H9 (cell line): ENCODE measurements at places on chromosomes 3 and 15.
A peak's percentile ranks its signal among the peaks of the same experiment; 100 is the strongest.

DNA sequence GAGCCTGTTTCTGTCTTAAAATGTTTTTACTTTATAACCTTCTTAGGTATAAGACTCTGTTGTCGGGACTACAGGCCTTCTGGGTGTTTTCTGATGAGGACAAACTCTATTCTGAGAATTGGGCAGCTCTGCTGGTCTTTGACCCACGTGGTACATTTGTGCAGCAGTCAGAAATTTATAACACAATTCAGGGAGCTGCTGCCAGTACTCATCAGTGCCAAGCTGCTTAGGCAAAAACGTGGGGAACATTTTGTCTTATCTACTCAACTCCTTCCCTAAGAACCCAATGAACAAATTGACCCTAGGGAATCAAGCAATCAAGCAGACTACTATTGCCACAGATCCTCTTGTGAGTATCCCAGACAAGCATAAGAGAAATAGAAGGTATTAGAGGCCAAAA is 180.7 kb upstream of the PDZRN3 start:
- DNase-seq: no peak

GRCh38 chr15:88897456-88898194 is 2.3 kb upstream of the HAPLN3 start:
- no peak for DNase-seq

DNA sequence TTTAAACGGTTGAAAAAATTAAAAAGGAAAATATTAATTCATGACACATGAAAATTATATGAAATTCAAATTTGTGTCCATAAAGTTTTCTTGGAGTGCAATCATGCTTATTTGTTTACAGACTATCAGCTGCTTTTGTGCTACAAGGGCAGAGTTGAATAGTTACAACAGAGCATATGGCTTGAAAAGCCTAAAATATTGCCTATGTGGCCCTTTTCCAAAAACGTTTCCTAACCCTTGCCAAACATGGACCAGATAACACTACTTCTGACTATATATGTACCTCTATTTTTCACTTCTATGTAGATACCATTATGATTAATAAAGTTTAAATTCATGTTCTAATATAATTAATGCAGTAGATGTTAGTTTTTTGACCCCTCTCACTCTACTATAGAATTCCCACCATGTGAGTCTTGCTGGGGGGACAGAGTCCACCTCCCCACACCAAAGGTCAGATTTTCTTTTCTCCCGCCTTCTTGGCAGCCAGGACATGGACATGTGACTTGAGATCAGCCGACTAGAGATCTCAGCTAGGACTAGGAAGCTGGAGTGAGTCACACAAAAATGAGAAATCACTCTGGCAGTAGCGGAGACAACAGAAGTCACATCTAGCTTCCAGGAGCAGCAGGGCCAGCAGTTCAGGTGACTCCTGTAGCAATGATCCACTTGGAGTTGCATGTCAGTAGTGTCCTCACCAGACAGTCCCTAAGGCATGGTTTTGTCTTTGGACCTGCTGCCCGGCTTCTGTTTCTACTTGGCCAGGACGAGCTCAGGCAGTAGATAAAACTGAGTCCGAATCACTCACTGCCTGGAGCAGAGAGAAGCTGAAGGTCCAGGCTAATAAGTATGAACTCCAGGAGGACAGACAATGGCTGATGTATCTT is 22.4 kb downstream of the CIAO2A start:
- DNase-seq: no peak

GRCh38 chr15:43974852-43975251 is 148.1 kb downstream of the WDR76 start:
- no peak for DNase-seq

- DNase-seq: peak; percentile 79
Observed at GRCh38 chr3:126134219-126134975, 46.0 kb downstream of the ALDH1L1 start.

DNA sequence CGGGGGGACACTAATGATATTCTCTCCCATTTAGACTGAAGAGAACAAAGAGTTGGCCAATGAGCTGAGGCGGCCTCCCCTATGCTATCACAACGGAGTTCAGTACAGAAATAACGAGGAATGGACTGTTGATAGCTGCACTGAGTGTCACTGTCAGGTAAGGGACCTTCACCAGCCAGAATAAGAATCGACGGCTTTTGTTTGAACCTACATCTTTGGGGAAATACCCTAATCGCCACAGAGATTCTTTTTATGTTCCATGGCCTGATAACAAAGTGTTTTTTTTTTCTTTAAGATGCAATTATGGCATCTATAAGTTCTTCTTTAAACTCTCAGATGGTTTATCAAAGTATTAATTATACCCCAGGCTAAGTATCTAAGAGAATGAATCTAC is 3.4 kb downstream of the THBS1 start:
- DNase-seq: no peak

DNA sequence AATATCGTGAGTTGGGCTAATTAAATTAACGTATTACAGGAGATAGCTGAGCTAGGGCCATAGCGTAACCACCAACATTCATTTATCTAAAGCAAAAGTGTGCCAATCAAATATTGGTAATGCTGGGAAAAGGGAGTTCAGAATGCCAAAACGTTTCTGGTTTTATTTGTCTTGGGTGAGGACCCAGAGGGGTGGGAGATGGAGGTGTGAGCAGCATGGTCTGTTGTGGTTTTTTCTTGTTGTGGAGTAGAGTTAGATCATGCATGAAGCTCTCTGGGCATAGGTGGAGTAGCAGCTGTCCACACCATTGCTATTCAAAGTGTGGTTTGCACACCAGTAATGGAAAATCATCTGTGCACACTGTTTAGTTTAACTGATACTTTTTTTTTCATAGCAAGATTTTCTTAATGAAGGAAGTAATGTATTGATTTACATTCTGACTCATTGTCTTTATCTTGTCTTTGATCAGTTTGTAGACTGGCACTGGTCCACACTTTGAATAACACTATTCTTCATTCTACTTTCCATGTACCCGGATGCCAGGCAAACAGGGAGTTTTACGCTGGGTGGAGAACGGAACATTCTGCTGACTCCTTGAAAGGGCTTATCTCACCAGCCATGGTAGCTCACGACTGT is 50.8 kb upstream of the CRTC3 start:
- DNase-seq: no peak

GRCh38 chr3:107969994-107970819 is 120.6 kb downstream of the CD47 start:
- no peak for DNase-seq

DNA sequence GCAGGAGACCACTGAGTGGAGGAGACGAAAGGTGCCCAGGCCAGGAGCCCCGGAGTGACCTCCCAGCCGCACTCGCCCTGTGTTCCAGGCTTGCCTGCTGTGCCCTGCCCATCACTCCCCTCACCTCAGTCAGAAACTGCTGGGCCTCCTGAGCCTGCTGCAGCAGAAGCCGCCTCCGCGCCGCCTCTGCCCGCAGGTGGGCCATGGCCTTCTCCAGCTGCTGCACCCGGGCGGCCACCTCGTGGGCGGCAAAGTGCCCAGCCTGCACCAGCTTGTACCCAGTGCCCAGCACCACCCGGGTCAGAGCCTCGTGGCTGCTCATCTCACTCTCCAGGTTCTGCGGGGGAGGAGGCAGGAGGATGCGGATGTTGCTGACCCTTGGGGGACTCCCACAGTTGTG is 17.6 kb downstream of the PLA2G4B start:
- DNase-seq: no peak

GRCh38 chr3:45165497-45166283 is 19.5 kb upstream of the CDCP1 start:
- DNase-seq: no peak

- no peak for DNase-seq
Observed at GRCh38 chr3:13080591-13080990, 7.4 kb upstream of the IQSEC1 start.

DNA sequence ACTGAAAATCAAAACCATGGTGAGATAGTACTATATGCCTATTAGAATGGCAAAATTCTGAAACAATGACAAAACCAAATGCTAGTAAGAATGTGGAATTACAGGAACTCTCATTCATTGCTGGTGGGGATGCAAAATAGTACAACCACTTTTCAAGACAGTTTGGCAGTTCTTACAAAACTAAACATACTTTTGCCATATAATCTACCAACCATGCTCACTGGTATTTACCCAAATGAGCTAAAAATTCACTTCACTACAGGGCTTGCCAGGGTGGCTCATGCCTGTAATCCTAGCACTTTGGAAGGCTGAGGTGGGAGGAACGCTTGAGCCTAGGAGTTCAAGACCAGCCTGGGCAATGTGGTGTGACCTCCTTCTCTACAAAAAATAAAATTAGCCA is 40.0 kb downstream of the MYO9A start:
- no peak for DNase-seq

DNA sequence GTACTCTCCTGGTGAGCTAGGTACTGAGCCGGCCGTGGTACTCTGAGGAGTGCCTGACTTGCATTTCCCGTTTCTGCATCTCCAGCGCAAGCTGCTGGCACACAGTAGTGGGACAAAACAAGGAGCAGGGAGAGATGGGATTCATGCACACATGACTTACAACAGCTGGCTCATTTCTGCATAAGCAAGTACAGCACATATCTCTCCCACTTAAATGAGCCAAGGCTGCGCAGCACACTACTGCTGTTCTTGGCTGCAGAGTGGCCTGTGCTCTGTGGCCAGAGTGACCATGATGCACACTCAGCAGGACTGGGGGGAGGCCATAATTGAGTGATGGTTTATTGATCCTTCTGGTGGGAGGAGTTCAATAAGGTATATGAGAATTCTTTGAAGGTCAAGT is 59.2 kb upstream of the ABHD17C start:
- no peak for DNase-seq

GRCh38 chr15:28252831-28253230 is 69.1 kb downstream of the HERC2 start:
- DNase-seq: no peak

DNA sequence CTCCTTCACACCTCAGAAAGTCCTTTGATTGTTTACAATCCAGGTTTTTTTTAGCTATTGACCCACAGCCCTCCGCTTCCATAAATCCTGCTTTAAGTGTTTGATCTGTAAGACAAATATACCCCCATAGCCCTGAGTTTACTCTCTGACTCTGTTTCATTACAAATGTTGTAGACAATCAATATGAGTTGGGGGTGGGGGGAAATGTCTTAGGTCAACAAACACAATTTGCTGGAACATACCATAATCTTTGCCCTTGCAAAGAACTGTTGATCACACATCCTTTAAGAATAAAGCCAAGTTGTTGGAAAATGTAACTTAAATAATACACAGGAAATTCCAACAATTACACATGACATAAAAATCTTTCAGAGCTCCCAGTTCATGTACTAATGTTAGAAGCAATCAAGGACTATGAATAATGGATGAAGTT is 301.8 kb upstream of the SEMA6D start:
- DNase-seq: no peak

DNA sequence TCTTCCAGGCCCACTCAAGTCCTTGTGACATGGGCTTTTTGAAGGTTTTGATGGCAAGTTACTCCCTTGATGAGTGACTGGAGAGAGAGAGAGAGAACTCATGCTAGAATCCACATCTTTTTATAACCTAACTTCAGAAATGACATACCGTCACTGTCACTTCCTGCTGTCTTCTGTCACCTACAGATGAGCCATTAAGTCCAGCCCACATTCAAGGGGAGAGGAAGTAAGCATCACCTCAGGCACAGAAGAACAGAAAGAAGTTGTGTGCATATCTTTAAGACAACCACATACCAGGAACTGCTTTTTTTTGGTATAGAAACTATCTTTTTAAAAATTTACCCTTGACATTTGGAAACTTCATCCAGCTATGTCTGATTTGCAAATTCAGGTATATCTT is 16.6 kb upstream of the TXNRD3 start:
- DNase-seq: peak; percentile 20

GRCh38 chr3:160616716-160617115 is 51.3 kb upstream of the KPNA4 start:
- no peak for DNase-seq

- DNase-seq: no peak
Observed at GRCh38 chr3:3902161-3902560, 102.9 kb downstream of the LRRN1 start.

DNA sequence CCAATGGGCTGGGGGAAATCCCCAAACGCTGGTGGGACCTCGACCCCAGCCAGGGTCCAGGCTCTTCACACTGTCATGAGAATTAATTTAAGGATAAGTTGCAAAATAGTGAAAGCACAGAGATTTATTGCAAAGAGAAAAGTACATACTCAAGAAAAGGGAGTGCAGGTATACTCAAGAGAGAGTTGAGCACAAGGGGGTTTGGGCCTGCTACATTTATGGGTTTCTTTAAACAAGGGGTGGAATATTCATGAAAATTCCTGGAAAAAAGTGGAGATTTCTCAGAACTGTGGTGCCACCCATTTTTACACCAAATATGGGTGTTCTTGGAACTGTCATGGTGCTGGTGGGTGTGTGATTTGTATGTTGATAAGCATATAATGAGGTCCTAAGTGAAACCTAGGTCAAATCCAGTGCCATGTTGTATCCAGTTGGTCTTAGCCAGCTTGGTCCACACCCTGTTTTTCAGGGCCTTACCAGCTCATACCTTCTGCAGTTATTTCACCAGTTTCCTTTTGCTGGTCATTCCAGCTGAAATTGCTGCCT is 32.6 kb upstream of the NEO1 start:
- no peak for DNase-seq

GRCh38 chr15:33393546-33393945 is 82.8 kb downstream of the RYR3 start:
- DNase-seq: no peak

DNA sequence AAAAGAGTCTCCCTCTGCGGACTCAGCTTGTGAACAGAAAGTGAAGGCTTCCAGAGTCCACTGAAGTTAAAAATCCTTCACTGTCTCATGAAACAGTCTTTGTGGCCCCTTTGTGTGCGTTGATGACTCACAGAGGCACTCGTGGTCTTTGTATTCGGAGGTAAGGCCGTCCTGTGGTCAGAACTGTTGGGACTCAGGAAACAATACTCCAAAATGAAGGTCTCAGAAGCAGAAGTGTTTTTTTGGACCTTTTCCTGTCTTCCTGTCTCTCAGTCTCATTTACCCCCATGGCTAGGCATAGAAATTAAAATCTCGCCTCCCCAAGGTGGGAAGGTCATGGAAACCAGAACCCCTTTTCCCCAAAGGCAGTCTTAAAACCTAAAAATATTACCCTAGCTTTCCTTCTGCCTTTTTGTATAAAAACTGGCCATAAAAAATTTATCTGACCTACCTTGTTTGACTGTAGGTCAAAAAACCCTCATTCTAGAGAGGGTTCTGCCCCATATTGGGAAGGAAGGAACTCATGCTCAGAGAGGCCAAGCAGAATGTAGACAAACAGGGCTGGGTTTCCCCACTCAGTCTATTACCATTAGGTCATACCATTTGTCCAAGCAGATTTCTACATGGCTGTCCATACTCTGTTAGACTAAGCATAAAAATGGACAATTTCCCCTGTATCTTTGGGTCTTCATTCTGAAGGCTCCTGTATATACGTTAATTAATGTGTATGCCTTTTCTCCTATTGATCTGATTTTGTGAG is 19.1 kb upstream of the EPB42 start:
- DNase-seq: no peak

GRCh38 chr15:31528846-31529245 is 202.2 kb downstream of the KLF13 start:
- DNase-seq: no peak
